ENCODE measurements at places on chromosomes 16 and 17.
A peak's percentile ranks its signal among the peaks of the same experiment; 100 is the strongest.

DNA sequence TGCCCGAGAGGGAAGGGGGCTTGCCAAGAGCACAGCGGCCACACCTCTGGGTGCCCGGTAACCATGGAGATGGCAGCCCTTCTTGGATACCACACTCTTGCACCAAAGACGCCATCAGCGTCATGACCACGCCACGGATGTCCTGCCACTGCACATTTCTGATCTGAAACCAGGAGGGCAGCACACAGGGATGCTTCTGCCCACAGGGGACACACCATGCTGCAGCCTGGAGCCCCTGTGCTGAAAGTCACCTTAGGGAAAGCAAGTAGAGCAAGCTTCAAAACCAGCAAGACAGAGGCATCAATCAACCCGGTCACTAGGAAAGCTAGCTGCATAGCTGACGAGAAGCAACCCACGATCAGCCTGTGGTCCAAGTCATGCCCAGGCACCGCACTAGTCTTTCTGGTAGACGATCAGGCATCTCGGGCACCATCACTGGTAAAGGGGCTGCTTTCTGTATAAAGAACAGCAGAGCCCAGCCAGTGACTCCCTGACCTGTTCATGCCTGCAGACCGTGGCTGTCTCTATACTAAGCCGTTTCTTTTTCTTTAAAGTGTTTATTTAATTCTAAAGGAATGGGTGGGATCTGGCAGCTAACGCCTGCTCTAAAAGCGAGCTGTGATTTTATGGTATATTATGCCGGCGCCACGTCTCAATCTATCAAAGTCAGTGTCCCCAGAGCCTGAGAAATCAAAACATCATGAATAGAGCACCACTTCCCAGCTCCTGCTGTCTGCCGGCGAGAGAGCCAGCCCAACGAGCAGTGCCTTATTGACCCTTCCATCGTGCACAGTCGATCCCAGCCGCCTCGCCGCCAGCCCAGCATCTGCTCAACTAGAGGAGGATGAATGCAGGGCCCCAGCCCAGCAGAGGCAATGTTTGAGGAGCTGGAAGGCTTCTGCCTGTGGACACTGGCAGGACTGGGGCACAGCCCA is 244.7 kb downstream of the RBFOX3 start:
- no peak for DNase-seq

GRCh38 chr17:28648698-28649097 is 3.7 kb upstream of the BLTP2 start:
- DNase-seq = no peak

- peak; percentile 28 for DNase-seq
Measured at GRCh38 chr16:24045641-24046040, 209.9 kb downstream of the PRKCB start.

DNA sequence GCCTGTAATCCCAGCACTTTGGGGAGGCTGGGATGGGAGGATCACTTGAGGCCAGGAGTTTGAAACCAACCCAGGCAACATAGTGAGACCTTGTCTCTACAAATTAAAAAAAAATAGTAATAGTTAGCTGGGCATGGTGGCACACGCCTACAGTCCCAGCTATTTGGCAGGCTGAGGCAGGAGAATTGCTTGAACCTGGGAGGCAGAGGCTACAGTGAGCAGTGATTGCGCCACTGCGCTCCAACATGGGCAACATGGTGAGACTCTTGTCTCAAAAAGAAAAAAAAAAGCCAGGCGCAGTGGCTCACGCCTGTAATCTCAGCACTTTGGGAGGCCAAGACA is 56.9 kb upstream of the MRTFB start:
- no peak for DNase-seq

DNA sequence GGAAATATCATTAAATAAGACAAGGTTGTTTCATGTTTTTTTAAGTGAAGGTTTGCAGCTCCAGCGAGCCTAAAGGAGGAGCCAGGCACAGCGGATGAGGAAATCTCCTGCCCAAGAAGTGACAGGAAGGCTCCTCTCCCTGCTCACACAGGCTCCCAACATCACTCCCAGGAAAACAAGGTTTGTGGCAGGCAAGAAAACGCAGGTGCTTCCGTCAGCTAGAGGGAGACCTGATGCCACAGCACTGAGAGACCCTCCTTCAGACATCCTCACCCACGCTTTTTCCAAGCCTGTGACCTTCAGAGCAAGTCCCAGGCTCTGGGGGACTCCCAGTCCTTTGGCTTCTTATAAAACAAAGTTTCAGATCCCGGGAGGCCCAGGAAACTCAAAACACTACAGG is 89.7 kb downstream of the ZNF423 start:
- DNase-seq = no peak
